Esophagus squamous epithelium (tissue), 5 donors: ENCODE measurements at places on chromosomes 7 and 10.

- no peak for DNase-seq
Observed at GRCh38 chr10:126909147-126909546, 3.9 kb downstream of the DOCK1 start.

DNA sequence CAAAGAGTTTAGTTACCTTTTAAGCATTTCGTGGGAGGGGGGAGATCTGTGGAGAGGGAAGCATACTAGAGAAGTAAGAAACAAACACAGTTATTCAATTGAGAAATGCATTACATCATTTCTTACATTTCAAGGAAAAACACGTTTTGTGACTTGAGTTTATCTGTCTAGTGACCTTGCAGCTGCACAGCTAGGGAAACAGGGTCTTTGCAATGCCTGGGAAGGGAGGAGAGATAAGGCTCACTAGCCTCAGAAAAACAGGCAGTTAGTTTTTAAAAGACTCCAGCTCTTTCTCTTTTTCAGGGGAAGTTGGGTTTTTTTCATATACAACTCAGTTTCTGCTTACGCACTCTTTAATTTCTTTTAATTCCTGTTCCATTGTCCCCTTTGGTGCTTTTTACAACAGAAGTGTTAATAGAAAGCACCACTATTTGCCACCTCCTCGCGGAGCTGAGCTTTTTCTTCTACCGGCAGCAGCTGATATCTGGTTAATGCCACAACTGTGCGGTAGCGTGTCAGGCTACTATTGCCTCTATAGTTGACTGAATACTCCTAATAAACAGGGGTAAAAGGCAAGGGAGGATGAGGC is 5.6 kb downstream of the CYP3A43 start:
- DNase-seq = no peak

DNA sequence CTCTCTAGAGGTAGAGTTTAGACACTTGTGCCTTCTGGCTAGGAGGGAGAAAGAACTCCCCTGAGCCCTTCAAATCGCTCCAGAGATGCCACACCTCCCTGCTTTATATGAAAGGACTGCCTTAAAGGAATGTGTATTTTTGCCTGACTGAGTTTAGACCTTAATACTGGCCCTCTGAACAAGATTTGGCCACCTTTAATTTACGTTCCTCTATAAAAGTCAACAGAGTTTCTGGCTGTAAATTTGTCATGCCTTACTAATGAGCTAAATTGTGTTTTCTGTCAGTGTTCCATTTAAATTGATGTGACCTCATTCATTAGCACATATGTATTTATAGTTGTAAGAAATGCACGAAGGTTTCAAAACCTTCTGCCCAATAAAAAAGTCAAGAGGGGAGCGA is 48.0 kb downstream of the SEMA3C start:
- DNase-seq = no peak

GRCh38 chr7:6628045-6628444 is 9.1 kb upstream of the ZNF316 start:
- DNase-seq = no peak

DNA sequence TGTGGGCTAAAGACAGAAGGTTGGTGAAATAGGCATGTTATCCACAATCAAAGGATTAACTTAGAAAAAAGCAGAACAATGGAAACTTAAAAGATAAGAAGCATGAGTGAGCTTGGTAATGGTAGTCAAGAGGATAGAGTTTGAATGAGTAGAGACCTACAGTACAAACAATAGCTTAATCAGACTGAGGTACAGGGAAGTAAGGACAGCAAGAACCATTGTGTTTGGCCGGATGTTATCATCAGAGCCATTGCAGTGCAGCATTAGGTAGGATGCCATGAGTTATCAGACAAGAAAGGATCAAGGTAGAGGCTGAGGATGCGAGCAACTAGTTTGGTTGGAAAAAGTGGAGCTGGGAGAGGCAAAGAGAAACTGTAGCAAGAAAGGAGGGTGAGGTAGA is 353.3 kb upstream of the VSTM2A start:
- DNase-seq = no peak

DNA sequence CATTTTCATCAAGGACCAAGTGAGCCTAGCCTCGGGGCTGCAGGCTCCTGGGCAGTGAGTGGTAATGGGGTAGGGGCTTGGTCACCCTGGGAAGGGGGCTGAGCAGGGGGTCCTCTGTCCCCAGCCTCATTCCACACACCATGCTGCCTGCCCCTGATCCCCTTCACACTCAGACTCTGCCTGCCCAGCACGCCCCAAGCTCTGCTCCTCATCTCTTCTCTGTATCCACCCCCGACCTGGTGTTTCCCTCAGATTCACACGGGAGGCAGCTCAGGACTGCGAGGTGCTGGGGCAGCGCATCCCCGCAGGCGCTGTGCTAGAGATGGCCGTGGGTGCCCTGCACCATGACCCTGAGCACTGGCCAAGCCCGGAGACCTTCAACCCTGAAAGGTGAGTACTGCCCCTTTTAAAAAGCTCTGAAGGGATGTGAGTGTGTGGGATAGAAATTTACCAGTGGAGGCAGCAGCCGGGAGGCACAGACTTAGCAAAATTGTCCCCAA is 47.2 kb downstream of the PARP12 start:
- DNase-seq = no peak

- DNase-seq = no peak
Observed at GRCh38 chr10:124318811-124319210, 99.9 kb downstream of the OAT start.

DNA sequence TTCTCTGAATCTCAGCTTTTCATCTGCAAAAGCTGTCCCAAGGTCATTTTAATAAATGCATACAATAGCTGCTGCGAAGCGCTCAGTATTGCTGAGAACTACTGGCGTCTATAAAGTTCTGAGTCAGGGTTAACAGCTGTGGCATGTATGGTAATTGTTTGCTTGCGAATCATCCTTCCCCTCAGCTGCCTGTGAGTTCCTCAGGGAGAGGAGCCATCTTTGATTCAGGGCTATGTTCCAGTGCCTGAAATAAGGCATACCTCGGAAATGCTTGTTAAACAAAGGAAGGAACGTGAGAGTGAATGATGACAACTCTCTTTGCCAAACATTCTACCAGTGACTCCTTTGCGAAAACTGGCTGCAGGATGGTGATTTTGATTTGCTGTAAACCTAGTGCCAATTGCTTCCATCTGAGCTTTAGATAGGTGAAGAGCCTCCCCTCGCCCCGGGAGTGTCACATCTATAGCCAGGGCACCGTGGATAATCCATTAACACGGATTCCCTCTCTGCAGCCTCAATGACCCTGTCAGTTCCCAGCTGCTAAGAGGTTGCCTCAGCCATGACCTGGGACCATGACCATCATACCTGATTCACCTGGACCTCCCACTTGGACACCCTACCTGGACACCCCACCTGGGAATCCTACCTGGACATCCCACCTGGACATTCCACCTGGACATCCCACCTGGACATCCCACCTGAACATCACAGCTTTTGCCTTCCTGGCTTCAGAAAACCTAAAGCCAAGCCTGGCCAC is 39.6 kb downstream of the GPRIN2 start:
- DNase-seq = no peak

GRCh38 chr7:147406521-147407135 is 1183.9 kb upstream of the C7orf33 start:
- no peak for DNase-seq

GRCh38 chr10:97390091-97390490 is 11.0 kb downstream of the RRP12 start:
- DNase-seq = no peak

DNA sequence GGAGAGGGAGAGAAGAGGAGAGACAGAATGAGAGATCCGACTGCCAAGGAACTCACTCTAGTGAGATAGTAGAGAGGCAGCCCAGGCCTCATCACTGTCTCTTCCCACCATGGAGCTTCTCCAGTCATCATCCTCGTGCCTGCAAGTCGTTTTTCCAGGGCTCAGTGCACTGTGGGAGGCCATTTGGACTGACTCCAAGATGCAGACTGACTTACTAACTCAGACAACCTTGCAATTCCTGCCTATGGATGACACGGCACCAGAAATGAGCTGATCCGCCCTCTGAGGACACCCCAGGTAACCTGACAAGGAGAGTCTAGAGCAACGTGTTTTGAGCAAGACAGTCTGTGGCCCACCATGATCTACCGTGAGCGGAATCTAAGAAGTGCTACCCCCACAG is 154.9 kb downstream of the GLI3 start:
- no peak for DNase-seq

DNA sequence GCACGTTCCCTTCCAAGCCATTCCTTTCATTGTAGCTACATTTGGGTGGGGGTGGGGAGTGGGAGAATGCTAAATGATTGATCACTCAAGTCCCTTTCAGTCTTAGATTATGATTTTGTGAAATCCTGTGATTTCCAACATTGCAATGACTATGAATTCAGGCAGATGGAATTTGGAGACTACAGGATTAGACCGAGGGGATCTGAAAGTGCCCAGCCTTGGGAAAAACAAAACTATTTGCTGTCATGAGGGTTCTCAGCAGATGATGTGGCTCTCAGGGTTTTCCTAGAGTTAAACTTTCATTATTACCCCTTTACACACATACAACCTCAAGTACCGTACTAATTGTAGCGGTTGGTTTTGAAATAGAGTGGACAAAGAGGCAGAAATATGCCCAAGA is 4.7 kb downstream of the MACROH2A2 start:
- no peak for DNase-seq
